ENCODE measurements at places on chromosomes 13 and 19.

- no peak for DNase-seq
Measured at GRCh38 chr13:76129305-76130000, 493.3 kb downstream of the LMO7 start.

DNA sequence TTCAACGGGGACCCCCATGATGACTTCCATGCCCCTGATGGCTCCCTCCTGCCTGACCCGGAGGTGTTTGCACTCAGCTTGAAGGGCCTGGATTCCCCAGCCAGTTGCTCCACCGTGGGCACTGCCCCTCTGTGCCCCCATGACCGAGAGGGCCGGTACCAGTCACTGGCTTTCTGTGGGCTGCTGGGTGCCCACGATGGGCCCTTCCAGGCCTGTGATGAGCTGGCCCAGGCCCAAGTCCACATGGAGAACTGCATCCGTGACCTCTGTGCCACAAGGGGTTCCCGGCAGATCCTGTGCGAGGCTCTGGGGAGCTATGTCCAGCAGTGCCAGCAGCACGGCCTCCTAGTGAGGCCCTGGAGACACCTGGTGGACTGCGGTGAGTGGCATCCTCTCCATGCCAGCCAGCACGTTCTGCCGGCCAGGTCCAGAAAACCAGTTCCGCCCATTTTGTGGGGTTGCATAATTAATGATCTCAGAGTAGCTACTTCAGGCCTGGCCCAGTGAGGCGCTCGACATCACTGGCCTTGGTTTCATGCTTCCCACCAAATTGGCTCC lies 34.9 kb upstream of the FXYD3 start:
- DNase-seq: no peak

DNA sequence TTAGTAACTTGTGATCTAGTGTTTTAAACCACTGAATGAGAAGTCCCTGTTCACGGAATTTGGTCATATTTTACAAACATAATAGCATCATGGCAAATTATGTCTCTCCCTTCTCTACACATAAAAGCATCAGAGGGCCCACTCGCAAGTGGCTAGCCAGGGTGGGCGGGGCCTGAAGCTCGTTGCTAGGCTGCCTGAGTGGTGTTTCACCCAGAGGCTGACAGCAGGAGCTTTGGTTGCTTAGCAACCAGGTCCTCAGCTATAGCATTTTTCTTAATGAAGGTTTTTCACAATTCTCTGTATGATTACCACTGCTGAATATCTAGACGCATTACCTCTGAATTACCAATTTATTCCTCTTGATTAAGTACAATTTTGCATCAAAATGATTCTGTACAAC lies 126.5 kb downstream of the NALCN start:
- no peak for DNase-seq

DNA sequence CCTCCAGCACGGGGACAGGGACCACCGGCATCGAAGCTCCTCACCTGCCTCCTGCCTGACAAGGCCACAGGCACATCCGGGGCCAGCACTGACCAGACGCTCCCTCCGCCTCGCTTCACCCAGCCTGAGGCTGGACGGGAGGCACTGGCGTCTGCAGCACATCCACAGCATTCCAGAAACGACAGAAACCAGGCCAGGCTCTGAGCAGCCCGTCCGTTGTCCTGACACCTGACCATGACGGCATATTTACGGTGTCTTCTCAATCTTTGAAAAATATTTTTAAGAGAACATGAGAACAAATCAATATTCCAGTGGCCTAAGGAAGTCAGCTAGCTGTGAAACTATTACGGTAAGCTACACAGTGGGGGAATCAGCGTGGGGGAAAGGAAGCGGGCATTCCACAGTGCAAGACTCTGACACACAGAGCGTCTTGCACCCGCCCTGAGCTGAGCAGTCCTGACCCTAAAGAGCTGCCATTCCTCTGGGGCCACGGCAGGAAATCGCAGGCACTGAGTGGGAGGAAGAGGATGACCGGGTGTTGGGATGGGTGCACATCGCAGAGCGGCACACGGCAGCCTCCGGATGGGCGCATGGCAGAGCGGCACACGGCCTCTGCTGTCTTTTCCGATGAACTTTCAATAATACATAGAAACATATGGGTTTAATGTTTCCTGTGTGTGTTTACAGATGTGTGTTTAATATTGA lies 26.8 kb downstream of the RASA3 start:
- DNase-seq: no peak

- no peak for DNase-seq
Measured at GRCh38 chr13:27261396-27261795, 9.2 kb upstream of the RASL11A start.

- DNase-seq: no peak
Measured at GRCh38 chr13:24083141-24083540, 77.4 kb upstream of the SPATA13 start.

GRCh38 chr13:80239116-80239515 lies 101.8 kb downstream of the SPRY2 start:
- no peak for DNase-seq

DNA sequence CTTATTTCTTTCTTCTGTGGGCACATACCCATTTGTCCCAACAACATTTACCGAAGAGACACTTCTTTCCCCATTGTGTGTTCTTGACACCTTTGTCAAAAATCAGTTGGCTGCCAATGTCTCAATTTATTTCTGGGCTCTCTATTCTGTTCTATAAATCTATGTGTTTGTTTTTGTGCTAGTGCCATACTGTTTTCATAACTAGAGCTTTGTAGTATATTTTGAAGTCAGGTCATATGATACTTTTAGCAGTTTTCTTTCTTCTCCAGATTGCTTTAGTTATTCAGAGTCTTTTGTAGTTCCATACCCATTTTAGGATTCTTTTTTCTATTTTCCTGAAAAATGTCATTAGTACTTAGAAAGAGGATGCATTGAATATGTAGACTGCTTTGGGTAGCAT lies 1276.3 kb downstream of the SLITRK1 start:
- DNase-seq: no peak

GRCh38 chr19:8097198-8097597 lies 44.6 kb downstream of the CCL25 start:
- DNase-seq: no peak

All from activated CD4-positive, alpha-beta T cell treated with anti-CD3 and anti-CD28 coated beads, Interleukin-2, amount 50 U/mL, for 24 hours (primary cell).